ENCODE measurements at places on chromosomes 2 and 18.

- no peak for DNase-seq
Observed at GRCh38 chr2:25481381-25482300, 139.9 kb upstream of the DNMT3A start.

DNA sequence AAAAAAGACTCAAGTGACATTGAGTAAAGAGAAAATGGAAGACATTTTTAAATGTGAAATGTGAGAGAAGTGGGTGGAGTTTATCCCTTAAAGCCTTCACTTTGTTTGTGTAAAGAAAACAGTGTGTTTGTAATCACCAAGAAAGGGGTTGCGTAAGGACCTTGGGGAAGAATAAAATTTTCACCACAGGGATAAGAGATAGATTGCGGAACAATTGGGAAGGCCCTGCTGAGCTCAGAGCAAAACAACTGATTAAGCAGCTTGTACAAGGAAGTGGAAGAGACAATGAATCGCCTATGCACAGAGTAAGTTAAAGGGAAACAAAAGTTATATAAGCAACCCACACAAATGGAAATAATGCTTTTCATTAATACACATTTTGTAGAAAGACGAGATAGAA lies 327.7 kb downstream of the RAD51AP2 start:
- no peak for DNase-seq

DNA sequence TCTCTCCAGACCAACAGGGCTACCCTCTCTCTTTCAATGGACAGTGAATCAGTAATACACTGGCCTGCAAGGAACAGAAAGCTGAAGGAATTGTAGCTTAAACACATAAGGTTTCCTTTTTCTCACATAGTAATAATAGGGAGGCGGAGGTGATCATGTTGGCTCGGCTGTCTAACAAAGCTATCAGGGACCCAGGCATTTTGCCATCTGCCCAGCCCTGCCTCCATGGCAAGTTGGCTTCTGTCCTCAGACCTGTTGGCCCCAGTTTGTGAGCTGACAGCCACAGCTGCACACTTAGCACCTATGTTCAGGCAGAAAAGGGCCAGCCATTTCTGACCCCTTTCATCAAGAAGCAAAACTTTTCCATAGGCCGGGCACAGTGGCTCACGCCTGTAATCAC lies 2.0 kb upstream of the CHRNG start:
- no peak for DNase-seq

DNA sequence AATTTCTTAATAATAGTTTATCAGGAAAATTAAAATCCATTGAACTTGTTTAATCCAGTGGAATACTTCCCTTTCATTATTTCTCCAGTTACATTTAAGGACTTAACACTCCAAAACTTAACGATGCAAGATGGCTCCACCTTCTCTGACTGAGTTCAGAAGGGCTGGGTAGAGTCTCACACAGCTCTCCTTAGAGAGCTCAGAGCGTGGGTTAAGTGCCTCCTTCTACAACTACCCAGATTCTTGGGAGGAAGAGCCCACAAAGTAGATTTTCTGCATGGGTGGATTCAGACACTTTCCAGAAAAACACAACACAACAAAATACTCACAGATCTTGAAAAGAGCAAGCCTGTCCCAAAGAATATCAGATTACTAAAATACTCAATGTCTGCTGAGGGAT lies 130.6 kb downstream of the THADA start:
- DNase-seq = no peak

- DNase-seq = no peak
Observed at GRCh38 chr2:218003981-218004419, 1.2 kb upstream of the TNS1 start.

DNA sequence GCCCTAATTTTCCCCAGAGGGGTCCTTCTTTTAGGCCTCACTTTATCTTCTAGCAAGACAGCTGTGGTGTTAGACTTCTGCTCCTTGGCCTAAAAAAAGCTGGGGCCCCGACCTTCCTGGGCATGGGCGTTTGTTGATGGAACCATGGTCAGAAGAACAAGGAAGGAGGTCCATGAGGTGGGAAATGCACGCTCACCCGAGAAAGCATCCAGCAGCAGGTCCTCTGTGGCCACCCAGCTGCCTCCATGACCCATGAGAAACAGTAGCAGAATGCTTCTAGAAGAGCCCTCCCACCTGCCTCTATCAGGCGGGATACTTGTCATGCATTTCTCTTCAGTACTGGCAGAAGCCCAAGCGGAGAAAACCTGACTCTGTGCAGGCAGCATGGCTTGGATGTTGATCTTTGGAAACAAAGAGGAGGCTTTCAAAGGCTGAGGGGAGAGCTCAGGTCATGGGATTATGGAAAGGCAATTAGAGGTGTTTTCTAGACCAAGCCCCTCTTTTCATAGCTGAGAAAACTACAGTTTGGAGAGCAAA lies 249.1 kb downstream of the FAM210A start:
- DNase-seq = no peak

All from CD4-positive, alpha-beta T cell treated with Interleukin-2 at 100 ng/mL for 4 hours (primary cell).